ENCODE measurements at places on chromosomes 1 and 21. TPM values are rescaled to one million over a fixed set of nuclear protein-coding genes. Genes with fewer than 3 reads are reported as not detected.

- H3K4me1 ChIP-seq: no peaks in the 10 kb centered on the region
- H3K4me3 ChIP-seq: no peak overlapping the region
- no peaks in the 10 kb centered on the region for H3K27me3 ChIP-seq
- no peaks in the 10 kb centered on the region for H3K36me3 ChIP-seq
- H3K27ac ChIP-seq: no peak overlapping the region
Observed at GRCh38 chr1:221192055-221192454, 312.8 kb downstream of the HLX start.

The CCDC181 gene
- 0.17 TPM for total RNA-seq

DNA sequence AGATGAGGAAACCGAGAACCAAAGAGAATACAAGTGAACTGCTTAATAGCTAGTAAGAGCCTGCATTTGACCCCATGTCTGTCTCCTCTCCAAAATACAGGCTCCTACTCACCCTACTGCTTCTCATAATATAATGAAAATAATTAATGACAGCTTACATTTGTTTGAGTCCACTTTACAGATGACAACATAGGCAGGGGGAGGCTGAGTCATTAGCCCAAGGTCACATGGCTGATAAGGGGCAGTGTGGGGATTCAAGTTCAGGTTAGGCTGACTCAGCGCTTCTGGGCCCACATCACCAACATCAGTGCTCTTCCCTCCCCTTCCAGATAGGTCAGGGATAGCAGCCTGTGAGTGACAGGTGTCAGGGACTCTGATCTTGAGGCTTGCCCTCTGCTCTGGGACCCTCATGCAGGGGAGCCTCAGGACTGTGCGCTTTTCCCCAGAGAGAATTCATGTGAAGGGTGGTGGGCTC lies 16.2 kb downstream of the AZIN2 start:
- H3K27me3 ChIP-seq: no peaks in the 10 kb centered on the region
- H3K4me1 ChIP-seq: peaks cover 56% of the 10 kb centered on the region
- no peak overlapping the region for H3K4me3 ChIP-seq
- H3K27ac ChIP-seq: no peak overlapping the region
- DNase-seq: no peak
- no peaks in the 10 kb centered on the region for H3K36me3 ChIP-seq

- peaks cover 9% of the 10 kb centered on the region for H3K27me3 ChIP-seq
- peak; percentile 18 for DNase-seq
- no peak within 1 kb of the TSS for H3K4me3 ChIP-seq
- no peaks in the 10 kb centered on the region for H3K36me3 ChIP-seq
Observed at GRCh38 chr1:160400223-160400645, at the start of gene VANGL2. TSS of gene VANGL2 (plus strand) at chr1:160400564. CDS start at chr1:160415838, 15,274 bp downstream.

DNA sequence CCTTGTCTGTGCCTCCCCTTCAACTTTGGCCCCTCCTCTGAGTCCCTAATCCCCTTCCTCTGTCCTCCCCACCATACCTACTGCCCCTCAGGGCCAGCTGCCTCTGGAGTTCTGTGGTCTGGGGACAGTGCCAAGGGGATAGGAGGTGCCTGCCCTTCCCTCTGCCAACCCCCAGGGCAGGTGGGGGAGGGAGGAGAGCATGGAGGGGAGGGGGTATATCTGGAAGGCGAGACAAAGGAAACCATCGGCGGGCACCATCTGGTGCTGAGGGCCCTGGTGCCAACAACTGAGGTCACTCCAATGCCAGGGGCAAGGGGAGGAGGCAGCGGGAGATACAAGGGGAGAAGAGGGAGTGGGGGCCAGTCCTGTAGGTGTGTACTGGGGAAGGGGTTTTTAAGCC lies 9.6 kb downstream of the RAB25 start:
- no peak overlapping the region for H3K27ac ChIP-seq
- no peaks in the 10 kb centered on the region for H3K36me3 ChIP-seq
- H3K4me1 ChIP-seq: no peaks in the 10 kb centered on the region

DNA sequence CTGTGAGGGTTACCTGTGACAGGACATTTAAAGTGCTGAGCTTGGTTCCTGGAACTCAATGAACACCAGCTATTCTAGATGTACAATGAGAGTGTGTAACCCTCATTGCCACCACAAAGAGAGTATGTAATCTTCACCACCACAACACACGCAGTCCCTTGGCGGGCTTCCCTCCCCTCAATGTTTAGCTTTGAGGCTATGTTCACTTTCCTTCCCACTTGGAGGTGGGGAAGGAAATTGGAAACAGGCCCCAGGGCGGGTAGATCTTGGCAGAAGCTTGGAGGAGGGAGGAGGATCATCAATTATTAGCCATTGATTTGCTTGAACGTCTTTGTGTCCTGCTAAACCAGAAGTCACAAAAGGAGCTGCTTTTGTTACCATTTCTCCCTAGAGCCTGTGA lies 8.3 kb upstream of the COL16A1 start:
- no peak overlapping the region for H3K4me3 ChIP-seq
- no peaks in the 10 kb centered on the region for H3K36me3 ChIP-seq
- H3K4me1 ChIP-seq: peaks cover 18% of the 10 kb centered on the region
- H3K27ac ChIP-seq: no peak overlapping the region
- H3K27me3 ChIP-seq: no peaks in the 10 kb centered on the region
- no peak for DNase-seq

DNA sequence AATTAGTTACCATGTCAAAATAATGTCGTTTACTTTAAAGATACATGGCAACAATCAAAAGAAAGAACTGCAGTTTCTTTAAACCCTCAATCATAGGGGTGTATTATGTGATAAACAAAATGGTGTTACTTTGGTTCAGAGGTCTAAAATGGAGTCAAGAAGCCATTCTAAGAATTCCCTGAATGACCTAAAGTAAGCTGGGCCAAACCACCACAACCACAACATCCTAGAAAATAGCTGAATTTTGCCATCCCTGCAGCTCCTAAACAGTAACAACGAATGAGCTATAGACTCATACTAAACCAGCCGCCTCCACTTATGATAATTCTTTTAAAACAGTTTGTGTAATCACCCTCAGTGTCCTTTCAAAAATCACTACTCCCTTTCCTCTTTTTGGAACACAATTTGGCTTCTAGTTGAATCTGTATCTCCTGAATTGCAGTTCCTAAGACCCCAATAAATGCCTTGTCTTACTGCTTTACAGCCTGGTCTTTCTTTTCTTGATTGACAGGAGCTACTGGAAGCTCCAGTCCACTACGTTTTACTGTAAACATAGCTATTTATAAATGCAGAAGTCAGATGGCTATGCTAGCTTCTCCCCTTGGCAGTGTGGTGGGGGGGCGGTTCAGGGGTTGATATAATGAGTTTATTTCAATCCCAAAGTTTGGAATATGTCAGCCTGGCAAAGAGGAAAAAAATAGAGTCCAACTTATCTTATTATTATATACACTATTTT lies 84.3 kb downstream of the PLPPR4 start:
- DNase-seq: no peak
- H3K27ac ChIP-seq: no peak overlapping the region
- H3K27me3 ChIP-seq: no peaks in the 10 kb centered on the region
- no peak overlapping the region for H3K4me3 ChIP-seq
- no peaks in the 10 kb centered on the region for H3K4me1 ChIP-seq
- H3K36me3 ChIP-seq: no peaks in the 10 kb centered on the region

The RPTN gene
- not detected for total RNA-seq

All from CD4-positive, alpha-beta memory T cell (primary cell).